ENCODE measurements at places on chromosomes 4 and X. TPM values are rescaled to one million over a fixed set of nuclear protein-coding genes. Genes with fewer than 3 reads are reported as not detected.

The NXF2 gene
- not detected for total RNA-seq

The SAGE1 gene
- total RNA-seq = not detected

The NR3C2 gene
- 7.1 TPM for total RNA-seq

The SATL1 gene
- not detected for total RNA-seq

The SCD5 gene
- 0.21 TPM for total RNA-seq

The REPS2 gene
- not detected for total RNA-seq

The PCDH7 gene
- total RNA-seq = not detected

The LAS1L gene
- 29.7 TPM for total RNA-seq

The PLA2G12A gene
- total RNA-seq = 27.5 TPM

The NDST4 gene
- not detected for total RNA-seq

The GRIPAP1 gene
- total RNA-seq = 88.0 TPM

The MAGEA2 gene
- not detected for total RNA-seq

The HTN1 gene
- total RNA-seq = not detected

The TNIP3 gene
- 7.5 TPM for total RNA-seq

The CACNA1F gene
- total RNA-seq = 0.82 TPM

The FAM47A gene
- not detected for total RNA-seq

The IBSP gene
- total RNA-seq = not detected

The ARMCX4 gene
- 11.3 TPM for total RNA-seq

The UPF3B gene
- 19.3 TPM for total RNA-seq

The GPR78 gene
- not detected for total RNA-seq

The SLC7A11 gene
- 1.1 TPM for total RNA-seq

The PARM1 gene
- 0.11 TPM for total RNA-seq

The PGRMC1 gene
- total RNA-seq = 47.3 TPM

The STOX2 gene
- total RNA-seq = not detected

The TMEM31 gene
- not detected for total RNA-seq

The MAGIX gene
- total RNA-seq = 1.5 TPM

The RAI2 gene
- not detected for total RNA-seq

The IGSF1 gene
- not detected for total RNA-seq

The BEX4 gene
- 5.0 TPM for total RNA-seq

The MAGEA2B gene
- total RNA-seq = not detected

The ZAR1 gene
- not detected for total RNA-seq

The CAPN6 gene
- not detected for total RNA-seq

The F8A2 gene
- not detected for total RNA-seq

The SYNPO2 gene
- total RNA-seq = 0.32 TPM

The ESX1 gene
- not detected for total RNA-seq

The LNX1 gene
- not detected for total RNA-seq

The ASB11 gene
- total RNA-seq = not detected
